ENCODE measurements at places on chromosomes 5 and 9.
A peak's percentile ranks its signal among the peaks of the same experiment; 100 is the strongest.

GRCh38 chr5:127307868-127308267, 17.3 kb downstream of the MEGF10 start:
- H3K27ac ChIP-seq: peak overlapping the region; percentile 6
- H3K4me1 ChIP-seq: peaks cover 19% of the 10 kb centered on the region
- H3K4me3 ChIP-seq: no peak overlapping the region
- H3K36me3 ChIP-seq: no peaks in the 10 kb centered on the region

- H3K27me3 ChIP-seq: no peaks in the 10 kb centered on the region
- no peaks in the 10 kb centered on the region for H3K36me3 ChIP-seq
- H3K27ac ChIP-seq: no peak overlapping the region
- no peak overlapping the region for H3K4me3 ChIP-seq
- H3K4me1 ChIP-seq: peaks cover 3% of the 10 kb centered on the region
Observed at GRCh38 chr5:159415301-159415937, 85.1 kb upstream of the IL12B start.

DNA sequence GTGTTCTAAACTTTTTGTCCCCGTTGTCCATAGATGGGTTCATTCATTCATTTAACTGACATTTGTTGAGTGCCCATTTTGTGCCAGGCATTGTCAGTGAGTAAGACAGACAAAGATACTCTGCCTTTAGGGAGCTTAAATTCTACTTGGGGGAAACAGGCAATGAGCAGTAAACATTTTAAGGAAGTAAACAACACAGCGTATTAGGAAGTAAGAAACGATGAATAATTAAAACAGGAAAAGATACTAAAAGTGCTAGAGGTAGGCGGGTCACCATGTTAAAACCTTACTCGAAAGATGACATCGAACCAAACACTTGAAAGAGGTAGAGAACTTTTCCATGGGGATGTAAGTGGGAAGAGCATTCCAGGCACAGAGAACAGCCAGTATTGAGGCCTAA, 5.5 kb upstream of the MAML1 start:
- DNase-seq: no peak
- no peak overlapping the region for H3K27ac ChIP-seq
- H3K4me3 ChIP-seq: no peak overlapping the region

DNA sequence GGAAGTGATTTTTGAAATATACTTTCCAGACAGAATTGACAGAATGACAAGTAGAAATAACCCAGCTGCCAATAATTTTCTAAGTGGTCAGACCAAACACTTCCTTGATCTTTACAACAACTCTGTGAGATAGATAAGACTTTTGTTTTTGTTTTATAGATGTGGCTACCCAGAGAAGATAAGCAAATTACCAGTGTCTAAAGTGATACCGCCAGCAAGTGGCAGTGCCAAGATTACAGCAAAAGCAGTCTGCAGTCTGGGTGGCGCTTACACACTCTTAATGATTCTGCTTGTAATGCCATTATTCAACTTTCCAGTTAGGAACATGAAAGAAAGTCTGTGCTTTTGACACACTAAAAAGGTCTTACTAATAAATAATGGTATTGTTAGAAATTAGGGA, 92.1 kb downstream of the HCN1 start:
- no peak overlapping the region for H3K27ac ChIP-seq
- H3K27me3 ChIP-seq: no peaks in the 10 kb centered on the region
- no peaks in the 10 kb centered on the region for H3K36me3 ChIP-seq
- no peak overlapping the region for H3K4me3 ChIP-seq
- H3K4me1 ChIP-seq: no peaks in the 10 kb centered on the region

- no peaks in the 10 kb centered on the region for H3K36me3 ChIP-seq
- DNase-seq: no peak
- H3K4me3 ChIP-seq: no peak overlapping the region
- no peak overlapping the region for H3K27ac ChIP-seq
Observed at GRCh38 chr9:102253099-102253498, 514.7 kb upstream of the GRIN3A start.

- H3K4me1 ChIP-seq: no peaks in the 10 kb centered on the region
- H3K27ac ChIP-seq: no peak overlapping the region
- H3K36me3 ChIP-seq: no peaks in the 10 kb centered on the region
Observed at GRCh38 chr5:149796030-149796429, 65.9 kb downstream of the PPARGC1B start.

GRCh38 chr5:38922199-38922598, 76.4 kb downstream of the OSMR start:
- H3K36me3 ChIP-seq: no peaks in the 10 kb centered on the region
- H3K27ac ChIP-seq: no peak overlapping the region
- H3K4me1 ChIP-seq: peaks cover 3% of the 10 kb centered on the region
- no peaks in the 10 kb centered on the region for H3K27me3 ChIP-seq
- no peak for DNase-seq

GRCh38 chr9:129146441-129146941, 31.6 kb downstream of the IER5L start:
- H3K4me3 ChIP-seq: peak overlapping the region; percentile 23
- H3K36me3 ChIP-seq: peaks cover 22% of the 10 kb centered on the region
- no peaks in the 10 kb centered on the region for H3K27me3 ChIP-seq
- DNase-seq: no peak
- H3K4me1 ChIP-seq: peaks cover 26% of the 10 kb centered on the region

- H3K4me1 ChIP-seq: peaks cover 2% of the 10 kb centered on the region
- DNase-seq: peak; percentile 62
- H3K27me3 ChIP-seq: no peaks in the 10 kb centered on the region
Observed at GRCh38 chr5:119355244-119355638, 578 bp upstream of the TNFAIP8 start.

DNA sequence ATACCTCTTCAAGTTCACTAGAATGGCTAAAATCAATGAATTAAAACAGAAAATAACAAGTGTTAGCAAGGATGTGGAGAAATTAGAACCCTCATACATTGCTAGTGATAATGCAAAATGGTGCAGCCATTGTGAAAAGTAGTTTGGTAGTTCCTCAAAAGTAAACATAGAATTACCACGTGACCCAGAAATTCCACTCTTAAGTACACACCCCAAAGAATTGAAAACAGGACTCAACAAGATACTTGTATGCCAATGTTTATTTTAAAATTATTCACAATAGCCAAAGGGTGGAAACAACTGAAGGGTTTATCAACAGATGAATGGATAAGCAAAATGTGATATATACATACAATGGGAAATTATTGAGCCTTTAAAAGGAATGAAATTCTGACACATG, 70.3 kb downstream of the BARX1 start:
- no peak overlapping the region for H3K27ac ChIP-seq
- no peaks in the 10 kb centered on the region for H3K4me1 ChIP-seq
- no peak overlapping the region for H3K4me3 ChIP-seq
- H3K27me3 ChIP-seq: no peaks in the 10 kb centered on the region
- H3K36me3 ChIP-seq: no peaks in the 10 kb centered on the region
- no peak for DNase-seq

GRCh38 chr5:154608531-154609011, 130.5 kb upstream of the HAND1 start:
- no peaks in the 10 kb centered on the region for H3K36me3 ChIP-seq
- no peak for DNase-seq
- peaks cover 42% of the 10 kb centered on the region for H3K27me3 ChIP-seq
- no peak overlapping the region for H3K27ac ChIP-seq

DNA sequence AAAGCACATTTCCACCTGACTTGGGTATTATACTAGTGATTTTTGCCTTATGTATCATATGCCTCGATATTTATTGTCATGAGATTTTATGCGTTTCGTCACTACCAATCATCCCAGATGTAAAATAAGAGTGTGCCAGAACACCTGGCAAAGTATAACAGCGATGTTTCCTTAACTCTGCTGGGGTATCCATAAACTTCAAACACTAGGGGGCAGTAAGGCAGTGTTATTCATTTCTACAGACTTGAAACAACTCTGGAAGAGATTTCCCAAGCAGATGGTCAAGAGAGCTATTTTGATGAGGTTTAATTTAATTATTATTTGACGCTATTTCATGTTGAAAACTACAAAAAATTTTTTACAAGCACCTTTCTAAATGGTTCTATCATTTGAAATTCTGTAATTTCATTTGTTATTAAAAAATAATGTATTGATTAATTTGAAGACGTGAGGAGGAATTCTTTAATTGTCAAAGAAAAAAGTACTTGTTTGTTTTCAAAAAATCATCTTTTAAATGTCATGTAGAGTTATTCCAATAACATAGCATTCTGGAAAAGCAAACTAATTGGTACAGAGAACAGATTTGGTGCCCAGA, 388.5 kb upstream of the CTNND2 start:
- no peak overlapping the region for H3K27ac ChIP-seq
- H3K36me3 ChIP-seq: no peaks in the 10 kb centered on the region
- no peak overlapping the region for H3K4me3 ChIP-seq
- DNase-seq: peak; percentile 1
- H3K27me3 ChIP-seq: no peaks in the 10 kb centered on the region

DNA sequence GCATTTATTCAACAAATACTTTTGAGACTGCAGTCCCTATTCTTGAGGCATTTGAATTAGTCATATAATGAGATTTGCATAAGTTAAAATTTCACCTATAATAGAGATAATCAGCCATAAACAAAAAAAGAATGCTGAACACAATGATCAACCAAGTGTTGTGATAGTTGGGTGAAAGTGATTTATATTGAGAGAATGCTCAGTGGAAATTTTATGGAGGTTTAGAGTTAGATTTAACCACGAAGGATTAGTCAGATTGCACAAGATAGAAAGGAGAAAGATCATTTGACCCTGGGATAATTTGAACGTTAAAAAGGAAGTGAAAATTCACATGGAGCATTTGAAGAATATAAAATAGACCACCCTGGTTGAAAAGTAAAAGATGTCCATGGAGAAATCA, 356.2 kb downstream of the NPR3 start:
- no peak overlapping the region for H3K27ac ChIP-seq
- DNase-seq: no peak
- no peak overlapping the region for H3K4me3 ChIP-seq
- H3K27me3 ChIP-seq: no peaks in the 10 kb centered on the region
- no peaks in the 10 kb centered on the region for H3K36me3 ChIP-seq

GRCh38 chr5:73268826-73269225, 95.8 kb downstream of the TMEM174 start:
- DNase-seq: no peak
- no peak overlapping the region for H3K27ac ChIP-seq
- H3K4me1 ChIP-seq: peaks cover 2% of the 10 kb centered on the region
- H3K36me3 ChIP-seq: no peaks in the 10 kb centered on the region
- H3K27me3 ChIP-seq: peaks cover 2% of the 10 kb centered on the region
- no peak overlapping the region for H3K4me3 ChIP-seq

GRCh38 chr9:81619353-81620001, 69.9 kb downstream of the TLE1 start:
- H3K4me1 ChIP-seq: peaks cover 25% of the 10 kb centered on the region
- no peak for DNase-seq
- H3K4me3 ChIP-seq: no peak overlapping the region
- H3K27me3 ChIP-seq: no peaks in the 10 kb centered on the region
- H3K36me3 ChIP-seq: peaks cover 16% of the 10 kb centered on the region

DNA sequence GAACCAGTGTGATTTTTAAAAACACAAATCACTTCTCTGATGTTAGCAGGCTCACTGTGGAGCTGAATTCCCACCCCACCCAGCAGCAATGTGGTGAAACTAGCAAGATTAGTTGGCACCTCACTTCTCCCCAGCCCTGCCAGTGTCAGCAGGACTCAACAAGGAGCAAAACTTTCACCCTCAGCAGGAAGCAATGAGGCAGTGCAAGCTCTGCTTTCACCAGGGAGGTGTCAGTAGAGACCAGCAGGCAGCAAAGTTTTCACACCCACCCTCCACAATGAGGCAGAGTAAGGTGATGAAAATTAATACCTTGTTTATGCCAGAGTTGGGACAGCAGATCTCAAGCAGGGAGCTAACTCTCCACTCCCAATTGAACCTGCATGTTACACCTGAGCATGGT, 565.0 kb downstream of the CETN3 start:
- H3K36me3 ChIP-seq: no peaks in the 10 kb centered on the region
- H3K4me3 ChIP-seq: no peak overlapping the region
- H3K4me1 ChIP-seq: peaks cover 10% of the 10 kb centered on the region
- no peak for DNase-seq
- H3K27me3 ChIP-seq: no peaks in the 10 kb centered on the region

GRCh38 chr5:143699121-143699520, 112.8 kb upstream of the HMHB1 start:
- H3K4me1 ChIP-seq: no peaks in the 10 kb centered on the region
- H3K27ac ChIP-seq: no peak overlapping the region
- H3K27me3 ChIP-seq: no peaks in the 10 kb centered on the region
- no peak for DNase-seq

DNA sequence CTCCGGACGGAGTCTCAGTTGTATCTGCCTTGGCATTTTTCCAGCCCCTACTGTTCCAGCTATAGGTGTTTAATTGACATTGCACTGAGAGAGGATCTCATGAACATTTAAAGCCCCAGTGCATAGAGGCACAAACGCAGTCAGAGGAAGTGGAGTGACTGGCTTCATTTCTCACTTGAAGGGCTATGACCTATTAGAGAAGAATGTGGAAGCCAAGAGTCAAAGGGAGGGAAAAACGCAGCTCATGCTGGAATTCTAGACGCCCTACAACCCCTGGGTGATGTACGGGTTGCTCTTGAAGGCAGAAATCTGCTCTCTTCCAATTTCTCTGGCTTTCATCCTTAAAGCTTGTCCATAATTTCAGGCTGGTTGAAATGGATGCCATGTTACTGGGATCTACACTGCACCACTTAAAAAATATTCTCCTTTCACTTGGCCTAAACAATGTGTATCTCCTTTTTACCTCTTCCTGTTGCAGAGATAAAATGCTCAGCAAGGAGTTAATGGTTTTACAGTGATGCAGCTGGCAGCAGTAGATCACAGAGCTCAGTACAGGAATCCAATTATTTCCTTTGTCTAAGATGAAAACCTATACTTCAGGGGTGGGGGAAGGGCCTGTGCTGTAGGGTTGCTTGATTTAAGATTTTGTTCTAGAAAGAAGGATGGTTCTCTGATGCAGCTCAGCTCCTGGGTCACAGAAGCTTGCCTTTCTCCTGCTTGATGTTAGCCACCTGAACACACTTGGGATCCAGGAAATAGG, 61.8 kb upstream of the MAMDC2 start:
- no peaks in the 10 kb centered on the region for H3K27me3 ChIP-seq
- DNase-seq: no peak
- no peak overlapping the region for H3K4me3 ChIP-seq

DNA sequence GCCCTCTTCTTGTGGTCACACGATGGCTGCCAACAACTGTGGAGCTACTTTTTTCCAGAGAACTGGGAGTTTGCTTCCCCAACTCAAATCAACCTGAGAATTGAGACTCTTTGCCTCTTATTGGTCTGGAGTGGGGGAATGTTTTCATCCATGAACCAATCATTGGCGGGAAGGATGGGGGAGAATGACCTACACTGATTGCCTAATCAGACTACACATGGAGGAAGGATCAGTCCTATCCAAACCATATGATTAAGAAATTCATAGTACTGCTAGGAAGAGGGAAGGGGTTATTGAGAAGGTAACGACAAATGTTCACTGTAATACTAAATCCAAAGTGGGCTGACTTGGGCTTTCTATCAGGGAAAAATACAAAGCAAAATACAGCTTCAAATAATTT, 7.9 kb upstream of the KIF2A start:
- no peak overlapping the region for H3K4me3 ChIP-seq
- no peaks in the 10 kb centered on the region for H3K4me1 ChIP-seq
- no peaks in the 10 kb centered on the region for H3K36me3 ChIP-seq
- no peak for DNase-seq
- H3K27me3 ChIP-seq: no peaks in the 10 kb centered on the region
- no peak overlapping the region for H3K27ac ChIP-seq

GRCh38 chr9:37415011-37415719, 7.3 kb upstream of the GRHPR start:
- DNase-seq: peak; percentile 77
- no peaks in the 10 kb centered on the region for H3K27me3 ChIP-seq
- H3K27ac ChIP-seq: peak overlapping the region; percentile 41
- peak overlapping the region; percentile 28 for H3K4me3 ChIP-seq
- peaks cover 18% of the 10 kb centered on the region for H3K4me1 ChIP-seq

Data from H1 (cell line).